ENCODE measurements at places on chromosomes 5 and 9. TPM values are rescaled to one million over a fixed set of nuclear protein-coding genes. Genes with fewer than 3 reads are reported as not detected.

- DNase-seq = peak; percentile 8
Observed at GRCh38 chr5:89929173-89929572, 480.4 kb downstream of the CETN3 start.

GRCh38 chr5:77181173-77181572 is 29.3 kb upstream of the PDE8B start:
- DNase-seq = no peak

UBE2QL1 gene
- 0.40 TPM for total RNA-seq

PCDHA13 gene
- total RNA-seq = 0.71 TPM
